ENCODE measurements at places on chromosomes 13 and 19.

DNA sequence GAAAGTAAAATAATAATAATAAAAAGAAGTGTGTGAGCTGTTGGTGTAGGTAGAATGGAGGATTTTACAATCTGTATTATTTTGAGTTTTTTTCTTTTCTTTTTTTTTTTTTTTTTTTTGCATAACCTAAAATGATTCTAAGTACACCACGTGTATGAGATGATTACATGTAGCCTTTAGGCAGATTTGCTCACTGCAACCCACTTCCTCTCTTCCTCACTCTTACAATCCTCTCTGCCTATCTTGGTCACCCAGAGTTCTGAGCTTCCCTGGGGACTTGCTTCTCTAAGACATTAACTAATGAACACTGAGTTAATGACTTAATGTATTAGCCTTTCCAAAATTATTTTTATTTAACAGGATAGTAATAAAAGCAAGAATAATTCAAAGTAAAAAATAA, 1169.6 kb downstream of the EFNB2 start:
- DNase-seq, result no peak

GRCh38 chr19:47305309-47305751, 4.3 kb upstream of the C5AR1 start:
- DNase-seq, result peak; percentile 84

GRCh38 chr13:109870696-109871370, 84.5 kb upstream of the IRS2 start:
- DNase-seq, result peak; percentile 58

DNA sequence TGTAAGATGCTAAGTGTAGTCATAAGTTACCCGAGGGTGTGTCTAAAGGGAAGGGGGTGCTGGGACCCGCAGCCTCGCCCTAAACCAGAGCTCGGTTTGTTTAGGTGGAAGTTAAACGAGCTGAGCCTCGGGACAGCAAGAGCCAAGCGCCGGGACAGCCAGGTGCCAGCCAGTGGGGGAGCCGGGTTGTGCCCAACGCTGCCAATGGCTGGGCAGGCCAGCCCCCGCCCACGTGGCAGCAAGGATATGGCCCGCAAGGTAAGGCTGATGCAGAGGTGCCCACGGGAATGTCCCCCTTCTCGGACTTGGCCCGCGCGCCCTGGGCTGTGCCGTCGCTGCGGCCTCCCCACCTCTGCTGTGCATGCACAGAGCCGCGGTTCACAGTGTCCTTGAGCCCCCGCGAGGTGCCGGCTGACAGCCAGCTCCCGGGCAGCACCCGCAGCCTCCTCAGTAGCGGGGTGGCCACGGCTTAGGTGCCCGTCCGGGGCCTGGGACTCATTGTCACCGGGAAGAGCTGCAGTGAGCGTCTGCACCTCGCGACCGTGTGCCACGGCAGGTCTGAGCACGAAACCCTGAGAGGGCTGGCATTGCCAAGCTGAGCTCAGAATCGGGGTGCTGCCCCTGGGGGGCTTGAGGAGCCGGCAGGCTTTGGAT, 9.3 kb upstream of the RPS15 start:
- no peak for DNase-seq

- no peak for DNase-seq
These were observed 352.0 kb downstream of the FGF14 start for GRCh38 chr13:102049853-102050252.

DNA sequence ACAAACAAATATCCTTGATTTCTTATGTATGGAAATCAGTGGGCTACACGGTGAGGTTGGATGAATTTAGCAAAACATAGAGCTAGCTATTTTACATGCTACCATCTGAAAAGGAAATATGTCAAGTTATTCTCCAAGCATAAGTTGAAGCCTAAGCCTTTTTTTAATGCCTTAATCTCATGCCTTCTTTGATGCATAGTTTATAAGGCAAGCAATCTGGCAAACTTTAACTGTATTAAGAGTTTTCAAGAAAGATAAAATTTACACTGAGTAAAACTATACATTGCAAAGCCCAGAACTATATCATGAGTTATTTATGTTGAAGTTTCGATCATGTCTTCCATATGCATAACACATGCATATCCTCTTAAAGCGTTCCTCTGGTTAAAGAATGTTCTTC, 85.0 kb upstream of the ATXN8OS start:
- no peak for DNase-seq

DNA sequence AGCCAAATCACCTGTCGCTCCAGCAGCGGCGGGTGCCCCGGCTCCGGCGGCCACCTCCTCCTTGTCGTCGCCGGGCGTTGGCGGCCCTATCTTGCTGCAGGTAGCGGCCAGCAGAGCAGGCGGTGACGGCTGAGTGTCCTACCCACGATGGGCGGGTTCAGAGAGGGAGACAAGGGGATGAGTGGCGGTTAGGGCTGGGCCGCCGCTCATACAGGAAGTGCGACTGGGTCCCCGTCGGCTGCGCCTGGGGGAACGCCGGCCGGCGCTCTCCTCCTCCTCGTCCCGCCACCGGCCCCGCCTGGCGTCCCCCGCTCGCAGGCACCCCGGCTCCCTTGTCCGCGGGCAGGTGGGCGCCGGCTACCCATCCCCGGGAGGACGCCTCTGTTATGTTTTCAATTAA, 1692.0 kb downstream of the SLITRK5 start:
- DNase-seq, result no peak

GRCh38 chr13:113527272-113527958, 36.9 kb upstream of the DCUN1D2 start:
- no peak for DNase-seq

DNA sequence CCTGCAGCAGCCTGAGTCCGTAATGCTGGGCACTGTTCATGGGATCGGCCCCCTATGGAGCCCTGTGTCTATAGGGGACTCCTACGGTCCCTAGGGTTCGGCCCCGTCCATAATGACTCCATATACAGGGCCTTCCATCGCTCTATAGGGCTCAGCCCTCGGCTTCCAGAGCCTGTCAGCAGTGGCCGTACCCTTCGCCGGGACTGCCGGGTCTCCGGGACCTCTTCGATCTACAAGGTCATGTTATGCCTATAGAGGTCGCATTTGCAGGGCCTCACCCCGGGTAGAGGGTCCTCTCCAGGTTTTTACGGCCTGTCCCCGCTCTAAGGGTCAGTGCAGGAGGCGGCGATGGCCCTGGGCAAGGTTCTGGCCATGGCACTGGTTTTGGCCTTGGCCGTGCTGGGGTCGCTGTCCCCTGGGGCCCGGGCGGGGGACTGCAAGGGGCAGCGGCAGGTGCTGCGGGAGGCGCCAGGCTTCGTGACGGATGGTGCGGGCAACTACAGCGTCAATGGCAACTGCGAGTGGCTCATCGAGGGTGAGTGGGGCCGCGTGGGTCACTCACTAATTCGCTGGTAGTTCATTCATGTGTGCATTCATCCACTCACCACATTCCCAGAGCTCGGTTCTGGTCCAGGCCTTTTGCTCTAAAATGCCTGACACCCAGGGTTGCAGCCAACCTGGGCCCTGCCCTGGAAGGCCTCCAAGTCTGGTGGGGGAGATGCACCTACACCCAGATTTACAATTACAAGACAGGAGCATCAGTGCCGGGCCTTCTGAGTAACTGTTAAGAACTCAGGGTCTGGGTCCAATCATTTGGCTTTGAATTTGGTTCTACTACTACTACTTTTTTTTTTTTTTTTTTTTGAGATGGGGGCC, 699 bp downstream of the MEGF8 start:
- DNase-seq, result no peak

GRCh38 chr13:67292886-67293285, 62.8 kb upstream of the PCDH9 start:
- DNase-seq, result no peak

DNA sequence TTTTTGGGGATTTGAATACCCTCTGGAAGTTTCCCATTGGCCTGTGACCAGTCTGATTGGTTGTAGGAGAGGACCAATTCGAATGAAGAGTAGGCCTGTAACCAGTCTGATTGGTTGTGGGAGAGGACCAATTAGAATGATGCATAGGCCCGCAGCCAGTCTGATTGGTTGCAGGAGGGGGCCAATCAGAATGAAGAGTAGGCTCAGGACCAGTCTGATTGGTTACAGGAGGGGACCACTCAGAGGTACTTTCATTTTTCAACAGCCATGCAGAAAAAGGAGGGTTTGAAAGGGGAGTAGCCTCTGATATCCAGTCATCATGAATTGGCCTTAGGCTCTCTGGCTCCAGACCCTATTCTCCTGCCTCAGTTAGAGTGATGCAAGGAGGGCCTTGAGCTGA, 30.4 kb upstream of the SLC1A5 start:
- DNase-seq, result peak; percentile 14

GRCh38 chr19:15466851-15467733, 2.7 kb upstream of the RASAL3 start:
- DNase-seq, result no peak

- no peak for DNase-seq
These were observed 5.7 kb downstream of the VSTM2B start for GRCh38 chr19:29531458-29532025.

DNA sequence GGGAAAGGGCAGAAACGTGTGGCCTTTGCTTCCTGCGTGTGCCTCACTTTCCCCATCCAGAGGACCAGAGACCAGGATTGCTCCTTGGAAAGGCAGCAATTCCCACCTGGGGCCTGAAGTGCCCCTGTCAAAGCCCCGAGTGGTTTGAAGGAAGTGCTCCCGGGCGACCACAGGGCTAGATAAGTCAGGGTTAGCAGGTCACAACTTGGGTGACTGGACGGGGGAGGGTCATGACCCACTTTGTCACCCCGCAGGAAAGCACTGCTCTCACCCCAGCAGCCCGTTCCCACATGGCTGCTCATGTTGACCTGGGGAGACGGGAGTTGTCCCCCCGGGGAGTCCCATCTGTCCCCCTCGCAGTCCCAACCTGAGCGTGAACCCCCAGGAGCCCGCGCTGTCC, 459 bp downstream of the PRAM1 start:
- DNase-seq, result no peak

GRCh38 chr19:1566392-1567115, 1.6 kb downstream of the MEX3D start:
- DNase-seq, result peak; percentile 78

GRCh38 chr13:28449826-28450773, 44.8 kb downstream of the FLT1 start:
- no peak for DNase-seq
